Non-pigmented ciliary epithelial cell (primary cell): ENCODE measurements at places on chromosomes 12 and 14.

DNA sequence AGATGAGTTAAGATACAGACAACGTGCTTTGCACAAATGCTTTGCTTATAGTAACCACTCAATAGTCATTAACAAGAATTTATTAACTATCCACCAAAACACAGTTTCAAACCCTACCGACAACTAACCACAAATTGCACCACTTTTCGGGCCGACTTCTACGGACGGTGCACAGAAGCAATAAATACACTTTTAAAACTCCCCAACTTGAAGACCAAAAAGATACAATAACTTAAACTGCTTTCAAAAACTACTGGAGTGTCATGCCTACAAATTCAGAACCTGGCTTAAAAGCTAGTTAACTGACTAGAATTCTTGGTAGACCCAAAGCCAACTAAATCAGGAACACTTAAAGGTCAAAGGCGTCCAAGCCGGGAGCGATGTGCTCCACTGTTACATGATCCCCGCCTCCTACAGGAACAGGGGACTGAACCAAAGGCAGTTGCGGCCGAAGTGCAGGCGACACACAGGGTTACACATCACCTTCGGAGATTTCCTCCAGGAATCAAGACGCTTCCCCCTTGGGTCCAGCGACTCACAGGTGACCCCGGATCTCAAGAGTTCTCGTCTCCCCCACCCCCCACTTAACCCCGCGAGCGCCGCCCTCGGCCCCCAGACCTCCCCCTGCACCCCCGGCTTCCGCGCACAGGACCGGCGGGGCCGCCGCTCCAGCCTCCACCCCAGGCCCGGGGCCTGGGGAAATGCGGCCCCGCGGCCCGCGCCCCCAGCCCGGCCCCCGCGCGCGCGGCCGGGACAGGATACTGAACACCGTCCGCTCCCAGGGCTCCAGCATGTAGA, 507 bp downstream of the SPTSSA start:
- DNase-seq: no peak

- DNase-seq: no peak
These were observed 5.6 kb upstream of the HEBP1 start for GRCh38 chr12:13005649-13006048.

DNA sequence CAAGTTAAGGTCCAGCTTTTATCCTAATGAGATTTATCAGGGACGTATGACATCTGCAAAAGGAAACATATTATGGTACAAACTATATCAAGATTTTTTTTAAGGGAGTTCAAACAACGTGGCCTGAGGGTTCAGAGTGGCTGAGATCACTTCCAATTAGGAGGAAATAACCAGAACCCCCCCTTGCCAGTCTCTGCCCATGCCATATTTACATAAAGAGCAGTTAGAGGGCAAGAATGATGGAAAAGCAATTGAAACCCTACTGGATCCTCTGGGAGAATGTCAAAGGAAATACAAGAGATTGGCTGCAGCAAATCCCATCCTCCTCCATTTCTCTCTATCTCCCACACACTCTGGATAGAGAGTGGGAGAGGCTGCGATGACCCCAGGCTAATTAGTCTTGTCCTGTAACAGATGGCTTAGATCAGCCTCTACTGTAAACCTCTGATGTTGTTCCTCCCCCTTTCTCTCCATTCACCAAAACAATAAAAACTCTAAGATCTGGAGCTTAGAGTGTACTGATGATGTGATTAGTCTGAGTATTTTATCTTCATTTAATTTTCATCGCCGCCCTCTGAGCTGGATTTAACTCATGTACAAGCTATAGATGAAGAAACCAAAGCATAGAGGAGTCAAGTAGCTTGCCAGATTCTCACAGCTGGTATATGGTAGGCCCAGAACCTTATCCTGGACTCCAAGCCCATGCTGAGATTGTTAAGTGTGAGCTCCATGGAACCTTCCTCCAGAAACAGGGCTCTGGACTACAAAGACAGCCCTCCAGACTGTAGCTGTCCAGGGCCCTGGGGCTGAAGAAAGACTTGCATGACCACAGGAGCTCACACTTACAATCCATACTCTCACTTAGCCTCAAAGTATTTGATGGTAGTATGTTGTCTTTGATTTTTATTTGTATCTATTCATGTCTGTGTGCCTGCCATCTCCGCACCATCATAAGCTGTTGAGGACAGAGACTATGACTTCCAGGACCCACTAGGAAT, 54.1 kb upstream of the GNG2 start:
- no peak for DNase-seq

GRCh38 chr14:101763941-101764709, 2.6 kb downstream of the PPP2R5C start:
- DNase-seq: no peak

- DNase-seq: no peak
These were observed 17.1 kb downstream of the HELB start for GRCh38 chr12:66319266-66319954.

DNA sequence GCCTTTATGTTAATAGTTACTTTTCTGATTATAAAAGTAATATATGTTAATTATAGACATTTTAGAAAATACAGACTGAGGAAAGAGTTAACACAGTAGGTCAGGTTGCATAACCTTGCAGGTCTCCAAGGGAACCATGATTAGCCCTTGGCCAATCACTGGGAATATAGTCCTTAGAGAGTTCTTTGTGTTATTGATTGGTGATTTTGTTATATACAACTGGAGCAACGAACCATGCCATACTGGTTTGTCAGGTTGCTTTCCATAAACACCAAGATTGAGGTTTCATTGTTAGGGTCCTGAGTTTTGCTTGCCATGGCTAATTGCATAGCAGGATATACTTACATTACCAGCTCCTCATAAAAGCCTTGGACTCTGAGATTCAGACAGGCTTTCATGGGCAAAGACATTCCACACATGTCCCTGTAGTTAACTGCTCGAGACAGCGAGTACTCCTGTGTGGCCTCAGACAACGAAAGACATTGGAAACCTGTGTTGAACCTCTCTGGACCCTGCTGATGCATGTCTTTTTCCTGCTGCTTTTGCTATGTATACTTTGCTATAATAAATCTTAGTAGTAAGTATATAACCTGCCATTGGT, 33.7 kb downstream of the MAPK1IP1L start:
- no peak for DNase-seq

DNA sequence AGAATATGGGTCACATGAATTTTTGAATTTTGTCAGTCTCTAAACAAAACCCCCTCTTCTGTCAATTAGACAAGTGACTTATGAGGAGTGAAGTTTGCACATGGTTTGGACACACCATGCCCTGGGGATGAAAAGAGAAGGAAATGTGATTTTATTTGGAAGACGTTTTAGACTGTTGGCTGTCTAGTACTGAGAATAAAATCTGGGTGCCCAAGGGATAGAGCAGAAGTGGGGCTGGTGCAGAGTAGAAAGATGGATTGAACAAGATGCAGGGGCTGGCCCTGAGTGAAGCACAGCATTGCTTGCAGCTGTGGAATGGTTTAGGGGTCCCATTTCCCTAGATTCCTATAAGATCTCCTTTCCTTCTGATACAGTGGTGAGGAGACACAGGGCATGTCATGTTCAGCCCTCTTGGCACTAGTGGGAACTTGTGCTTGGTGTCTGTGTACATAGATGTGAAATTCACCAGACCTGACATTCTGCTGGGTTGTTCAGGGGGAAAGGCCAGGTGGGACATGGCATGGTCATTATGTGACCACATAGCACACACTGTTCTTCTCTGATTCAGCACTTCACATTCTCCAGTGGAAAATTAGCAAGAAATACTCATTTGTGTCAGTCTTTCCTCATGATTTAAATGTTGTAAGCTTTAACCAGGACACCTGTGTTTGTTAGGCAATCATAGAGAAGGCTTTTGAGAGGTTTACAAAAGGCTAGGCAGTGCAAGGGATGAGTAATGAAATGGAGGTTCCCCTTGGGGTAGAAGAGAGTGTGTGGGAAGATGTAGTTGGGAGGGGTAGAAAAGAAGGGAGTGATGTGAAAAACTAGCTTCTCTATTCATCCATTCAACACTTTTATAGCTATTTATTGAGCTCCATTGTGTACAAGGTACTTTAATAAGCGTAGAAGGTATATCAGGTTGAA, 202.3 kb upstream of the IGF1 start:
- DNase-seq: no peak

GRCh38 chr12:1835211-1836131, 15.1 kb downstream of the LRTM2 start:
- no peak for DNase-seq

GRCh38 chr14:67514650-67515385, 18.3 kb upstream of the PLEKHH1 start:
- DNase-seq: no peak

GRCh38 chr14:81485372-81485771, 48.3 kb downstream of the SEL1L start:
- no peak for DNase-seq

DNA sequence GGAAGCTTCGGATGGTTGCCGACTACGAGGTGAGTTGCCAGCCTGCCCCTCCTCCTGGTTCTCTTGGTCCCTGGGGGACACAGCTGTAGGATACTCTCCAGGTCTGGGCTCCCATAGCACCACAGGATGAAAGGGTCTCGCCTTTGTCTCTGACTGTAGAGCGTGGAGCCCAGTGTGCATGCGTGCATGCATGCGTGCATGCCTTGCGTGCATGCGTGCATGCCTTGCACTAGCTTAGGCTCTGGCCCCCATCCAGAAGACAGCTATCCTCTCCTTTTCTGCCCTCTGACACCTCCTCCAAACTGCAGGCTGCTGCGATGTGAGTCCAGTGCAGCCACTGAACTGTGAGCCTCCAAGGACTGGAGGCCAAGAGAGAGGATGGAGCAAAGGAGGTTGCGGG, 19.1 kb downstream of the NGB start:
- DNase-seq: no peak

DNA sequence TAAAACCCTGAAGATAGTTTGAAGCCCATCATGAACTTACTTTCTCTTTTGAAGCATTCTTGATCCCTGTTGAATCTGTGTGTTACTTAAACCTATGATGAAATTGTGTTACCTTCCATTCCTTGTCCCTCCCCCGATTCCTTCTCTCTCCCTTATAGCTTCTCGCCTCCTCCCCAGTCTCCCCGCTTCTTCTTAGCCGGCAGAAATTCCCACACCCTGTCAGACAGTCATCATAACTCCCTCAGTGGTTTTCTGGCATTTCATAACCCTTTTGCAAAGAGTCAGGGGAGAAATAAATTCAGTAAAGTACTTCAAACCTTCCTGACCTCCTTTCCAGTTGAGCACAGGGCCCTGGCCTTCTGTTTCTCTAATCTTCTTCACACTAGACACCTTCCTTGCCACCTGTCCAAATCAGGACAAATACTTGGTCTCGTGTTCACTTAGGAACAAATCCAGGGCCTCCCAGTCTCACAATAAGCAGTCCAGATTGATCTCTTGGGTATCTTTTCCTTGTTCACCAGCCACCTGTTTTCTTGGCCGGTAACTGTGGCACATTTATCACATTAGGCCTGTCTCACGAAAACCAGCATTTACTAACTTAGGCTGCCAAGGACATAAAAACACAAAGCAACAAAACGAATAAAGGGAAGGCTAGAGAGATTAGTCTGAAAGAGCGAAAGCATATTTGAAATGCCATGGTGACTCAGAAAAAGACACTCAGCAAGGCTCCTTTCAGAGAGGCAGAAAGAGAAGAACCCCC, 355.9 kb downstream of the TMTC2 start:
- DNase-seq: peak; percentile 11

DNA sequence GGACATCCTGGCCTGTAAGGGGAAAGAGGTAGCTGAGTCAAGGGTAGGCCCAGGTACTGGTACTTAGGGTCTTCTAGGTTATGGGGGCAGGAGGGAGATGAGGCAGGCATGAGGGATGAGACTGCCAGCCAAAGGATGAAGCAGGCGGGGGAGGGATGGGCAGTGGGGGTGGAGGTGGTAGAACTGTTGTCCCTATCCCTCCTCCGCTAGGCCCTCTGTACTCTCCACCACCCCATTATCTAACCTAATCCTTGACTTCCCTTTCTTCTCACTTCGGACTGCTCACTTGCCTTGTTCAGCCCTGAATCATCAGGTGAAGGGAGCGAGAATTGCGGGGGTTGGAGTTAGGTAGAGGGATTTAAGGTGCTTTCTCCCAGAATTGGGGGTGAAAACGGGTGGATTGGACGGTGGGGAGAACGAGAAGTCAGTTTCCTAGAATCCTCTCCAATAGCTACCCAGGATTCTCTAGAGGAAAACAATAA, 562 bp downstream of the PAN2 start:
- no peak for DNase-seq

DNA sequence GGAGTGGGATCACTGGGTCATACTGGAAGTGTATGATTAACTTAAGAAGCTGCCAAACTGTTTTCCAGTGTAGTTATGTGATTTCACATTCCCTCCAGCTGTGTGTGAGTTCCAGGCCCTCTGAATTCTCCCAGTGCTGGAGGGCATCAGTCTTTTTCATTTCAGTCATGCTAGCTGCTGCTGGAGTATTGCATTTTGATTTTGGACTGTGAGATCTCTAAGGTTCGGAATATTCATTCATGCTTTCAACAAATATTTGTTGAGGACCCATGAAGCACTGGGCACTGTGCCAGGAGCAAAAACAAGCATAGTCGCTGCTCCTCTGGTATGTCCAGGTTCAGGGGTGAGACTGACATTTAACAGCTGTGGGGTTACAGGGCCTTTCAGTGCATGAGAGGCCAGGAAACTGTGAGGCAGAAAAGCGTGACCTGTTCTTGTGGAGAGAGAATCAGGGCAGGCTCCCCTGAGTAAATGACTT, 133.2 kb downstream of the SCARB1 start:
- DNase-seq: no peak

- DNase-seq: no peak
These were observed 428.7 kb downstream of the AEBP2 start for GRCh38 chr12:19867970-19868369.

- DNase-seq: no peak
These were observed 56.9 kb downstream of the LIN52 start for GRCh38 chr14:74141703-74142102.

DNA sequence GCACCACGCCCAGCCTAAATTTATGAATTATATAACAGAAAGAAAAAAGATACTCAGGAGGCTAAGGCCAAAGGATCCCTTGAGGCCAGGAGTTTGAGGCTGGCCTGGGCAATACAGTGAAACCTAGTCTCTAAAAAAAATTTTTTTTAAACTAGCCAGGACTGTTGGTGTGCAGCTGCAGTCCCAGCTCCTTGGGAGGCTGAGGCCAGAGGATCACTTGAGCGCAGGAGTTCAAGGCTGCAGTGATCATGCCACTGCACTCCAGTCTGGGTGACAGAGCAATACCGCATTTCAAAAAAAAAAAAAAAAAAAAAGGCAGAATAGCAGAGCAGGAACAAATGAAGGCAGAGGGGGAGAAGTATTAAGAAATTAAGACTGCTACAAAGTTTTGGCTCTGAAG, 2.6 kb upstream of the PSMA6 start:
- DNase-seq: no peak

- DNase-seq: peak; percentile 66
These were observed 64.0 kb downstream of the MON2 start for GRCh38 chr12:62530596-62530995.

GRCh38 chr12:39329018-39329417, 113.9 kb downstream of the KIF21A start:
- peak; percentile 6 for DNase-seq
